ENCODE measurements at places on chromosomes 12 and 14.

- DNase-seq: no peak
Observed at GRCh38 chr14:73233564-73233963, 3.7 kb upstream of the PAPLN start.

DNA sequence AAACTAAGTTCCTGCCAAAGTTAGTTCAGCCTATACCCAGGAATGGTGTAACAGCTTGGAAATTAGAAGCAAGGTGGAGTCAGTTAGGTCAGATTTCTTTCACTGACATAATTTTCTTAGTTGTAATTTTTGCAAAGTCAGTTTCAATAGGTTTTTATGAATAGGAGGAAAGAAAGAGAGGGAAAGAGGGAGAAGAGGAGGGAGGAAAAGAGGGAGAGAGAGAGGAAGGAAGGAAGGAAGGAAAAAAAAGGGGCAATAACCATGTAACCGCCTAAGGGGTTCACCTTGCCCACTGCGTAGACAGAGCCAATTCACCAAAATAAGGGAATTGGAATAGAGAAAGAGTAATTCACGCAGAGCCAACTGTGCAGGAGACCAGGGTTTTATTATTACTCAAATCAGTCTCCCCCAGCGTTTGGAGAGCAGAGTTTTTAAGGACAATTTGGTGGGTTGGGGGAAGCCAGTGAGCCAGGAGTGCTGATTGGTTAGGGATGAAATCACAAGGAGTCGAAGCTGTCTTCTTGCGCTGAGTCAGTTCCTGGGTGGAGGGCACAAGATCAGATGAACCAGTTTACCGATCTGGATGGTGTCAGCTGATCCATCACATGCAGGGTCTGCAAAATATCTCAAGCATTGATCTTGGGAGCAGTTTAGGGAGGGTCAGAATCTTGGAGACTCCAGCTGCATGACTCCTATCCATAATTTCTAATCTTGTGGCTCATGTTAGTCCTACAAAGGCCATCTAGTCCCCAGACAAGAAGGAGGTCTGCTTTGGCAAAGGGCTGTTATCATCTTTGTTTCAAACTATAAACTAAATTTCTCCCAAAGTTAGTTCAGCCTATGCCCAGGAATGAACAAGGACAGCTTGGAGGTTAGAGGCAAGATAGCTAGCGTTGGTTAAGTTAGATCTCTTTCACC, 126.0 kb upstream of the AMIGO2 start:
- no peak for DNase-seq

GRCh38 chr12:77442633-77443032, 377.3 kb upstream of the E2F7 start:
- no peak for DNase-seq

GRCh38 chr12:53082637-53083175, 3.5 kb upstream of the SPRYD3 start:
- no peak for DNase-seq

DNA sequence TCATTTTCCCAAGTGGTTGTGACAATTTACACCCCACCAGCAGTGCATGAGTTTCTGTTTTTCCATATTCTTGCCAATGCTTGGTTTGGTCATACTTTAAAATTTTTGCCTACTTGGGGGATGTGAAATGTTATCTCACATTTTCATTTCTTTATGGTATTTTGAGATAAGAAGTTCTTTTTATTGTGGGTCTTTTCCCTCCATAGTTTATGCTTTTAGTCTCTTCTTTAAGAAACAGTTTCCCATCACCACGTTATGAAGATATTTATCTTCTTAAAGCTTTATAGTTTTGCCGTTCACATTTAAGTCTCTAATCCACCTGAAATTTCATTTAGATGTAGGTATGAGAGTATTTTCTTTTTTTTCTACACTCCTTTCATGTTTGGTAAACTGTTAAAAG, 95.7 kb downstream of the PPM1A start:
- DNase-seq: no peak
